Activated T-helper 9 cell treated with anti-CD3 and anti-CD28 coated beads, Interleukin-2, amount 50 U/mL, for 16 hours (primary cell): ENCODE measurements at places on chromosomes 2 and 18.
A peak's percentile ranks its signal among the peaks of the same experiment; 100 is the strongest.

- no peak for DNase-seq
Observed at GRCh38 chr18:13577781-13578180, 148.6 kb downstream of the FAM210A start.

GRCh38 chr2:38438883-38439612 lies 62.0 kb upstream of the ATL2 start:
- DNase-seq = no peak

- DNase-seq = no peak
Observed at GRCh38 chr2:55112229-55113031, 62.2 kb upstream of the RTN4 start.

DNA sequence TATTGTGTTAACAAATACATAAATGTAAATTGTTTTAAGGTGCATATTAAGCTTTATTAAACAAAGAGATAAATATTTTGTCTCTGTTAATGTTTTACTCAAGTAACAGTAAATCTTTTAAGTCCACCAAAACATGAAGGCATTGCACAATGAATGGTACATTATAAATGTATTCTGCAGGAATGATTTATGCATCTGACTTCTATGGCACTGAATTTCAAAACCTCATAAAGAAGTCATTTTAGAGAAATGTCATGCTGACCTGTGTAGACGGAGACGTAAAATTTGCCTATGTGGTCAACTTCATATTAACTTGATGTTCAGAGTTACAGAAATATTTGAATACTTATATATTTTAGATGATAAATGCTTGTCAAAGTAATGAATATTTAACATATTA lies 194.7 kb downstream of the BABAM2 start:
- no peak for DNase-seq

DNA sequence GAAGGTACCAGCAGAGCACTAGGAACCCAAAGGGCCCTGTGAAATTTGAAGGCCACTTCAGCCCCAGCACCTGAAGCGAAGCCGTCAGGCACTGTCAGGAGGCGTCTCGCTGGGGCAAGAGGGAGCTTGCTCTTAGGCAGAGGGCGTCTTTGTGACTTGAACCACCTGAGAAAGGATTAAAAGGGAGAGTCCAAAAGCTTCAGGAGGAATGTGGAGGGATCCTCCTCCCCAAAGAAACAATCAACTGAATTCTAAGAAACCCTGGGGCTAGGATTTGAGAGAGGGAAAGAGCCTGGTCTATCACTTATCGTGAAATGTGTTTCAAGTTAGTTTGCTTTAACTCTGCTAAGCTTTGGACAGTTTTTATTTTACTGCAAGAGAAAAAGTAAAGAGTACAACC lies 324.9 kb upstream of the SOX11 start:
- DNase-seq = no peak

DNA sequence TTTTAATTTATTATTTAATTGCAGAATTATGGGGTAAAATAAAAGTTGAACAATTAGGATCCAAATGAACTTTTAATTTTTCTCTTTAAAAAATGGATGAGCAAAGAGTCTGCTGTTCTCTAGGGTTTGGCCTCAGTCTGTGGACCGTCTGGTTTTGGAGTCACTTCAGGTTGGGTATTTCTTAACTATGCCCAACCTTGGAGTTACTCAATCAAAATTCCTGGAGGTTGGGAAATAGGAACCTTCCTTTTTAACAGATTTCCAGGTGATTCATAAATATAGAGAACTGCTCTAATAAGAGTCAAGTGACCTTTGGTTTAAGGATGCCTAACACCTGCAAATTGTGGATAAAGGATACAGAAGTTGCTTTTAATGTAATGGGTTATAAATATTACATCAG lies 241.5 kb upstream of the GCFC2 start:
- no peak for DNase-seq

DNA sequence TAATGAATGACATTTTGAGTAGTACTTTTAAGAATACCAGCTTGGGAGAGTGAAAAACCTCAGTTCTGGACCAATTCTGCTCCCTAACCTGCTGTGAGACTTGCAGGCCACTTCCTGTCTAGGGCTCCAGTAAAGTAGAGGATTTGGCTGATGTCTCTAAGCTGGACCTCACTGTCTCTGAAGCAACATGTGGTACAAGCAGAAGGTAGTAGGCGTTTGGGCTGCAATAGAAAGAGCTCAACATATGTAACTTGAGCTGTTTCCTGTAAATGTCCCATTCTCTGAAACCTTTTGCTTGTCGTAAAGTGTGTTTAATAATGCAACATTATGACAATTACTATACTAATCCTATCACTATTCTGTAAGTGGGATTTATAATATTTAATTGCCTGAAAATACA lies 213.1 kb downstream of the MYO3B start:
- no peak for DNase-seq

- no peak for DNase-seq
Observed at GRCh38 chr2:118003396-118003824, 10.5 kb downstream of the CCDC93 start.

GRCh38 chr2:7517088-7517487 lies 599.9 kb downstream of the RNF144A start:
- no peak for DNase-seq

DNA sequence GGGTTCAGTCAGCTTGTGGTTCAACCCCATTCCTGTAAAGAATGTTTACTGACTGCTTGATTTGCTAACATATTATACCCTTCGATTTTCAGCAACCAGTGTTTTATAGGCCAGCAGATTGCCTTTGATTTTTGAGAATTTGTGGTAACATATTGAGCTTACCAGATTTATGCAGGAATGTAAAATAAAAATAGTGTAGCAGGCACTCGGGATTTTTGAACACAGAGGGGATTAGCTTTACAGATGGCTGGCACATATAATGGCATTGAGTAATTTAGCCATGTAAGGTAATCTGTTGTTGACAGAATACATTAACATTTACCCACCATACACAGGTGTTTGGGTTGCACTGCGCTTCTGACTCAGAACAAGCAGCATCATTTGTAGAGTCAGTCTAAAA lies 354.0 kb downstream of the LRRTM1 start:
- DNase-seq = no peak

- no peak for DNase-seq
Observed at GRCh38 chr2:61853086-61853846, 594 bp downstream of the FAM161A start.

DNA sequence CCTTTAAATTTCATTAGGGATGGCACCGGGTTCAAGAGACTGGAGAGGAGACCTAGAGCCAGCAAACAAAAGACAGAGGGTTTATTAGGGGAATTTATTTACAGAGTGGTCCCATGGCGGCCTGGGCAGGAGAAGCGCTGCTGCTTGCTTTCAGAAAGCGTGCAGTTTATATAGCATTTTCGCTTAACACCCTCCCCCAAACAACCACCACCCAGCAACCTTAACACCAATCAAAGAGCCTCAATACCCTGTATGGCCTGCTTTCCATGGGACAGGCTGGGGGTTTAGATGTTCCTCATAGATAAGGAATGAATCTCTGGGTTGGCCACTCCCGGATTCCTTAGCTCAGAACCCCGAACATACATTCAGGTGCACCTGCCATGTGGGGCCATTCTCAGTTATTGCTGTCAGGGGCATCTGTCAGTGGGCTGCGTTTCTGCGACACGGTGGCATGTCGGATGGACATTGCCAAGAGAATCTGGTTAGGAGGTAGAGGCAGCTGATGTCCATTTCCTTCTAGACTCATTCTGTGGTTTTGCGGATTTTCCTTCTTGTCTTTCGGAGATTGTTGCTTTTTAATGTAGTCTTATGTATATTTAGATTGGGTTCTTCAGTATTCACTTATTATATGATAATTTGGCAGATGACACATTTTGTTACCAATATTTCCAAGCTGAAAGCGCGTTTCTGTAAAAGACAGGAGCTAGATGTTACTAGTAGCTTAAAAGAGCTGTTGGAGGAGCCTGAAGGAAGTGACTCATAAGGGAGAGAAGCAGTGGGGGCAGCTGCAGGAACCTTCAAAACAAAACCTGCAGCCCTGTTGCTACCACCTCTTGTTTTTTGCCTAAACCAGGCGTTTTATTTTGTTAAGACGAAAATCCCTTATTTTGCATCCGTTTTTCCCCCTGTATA lies 7.2 kb downstream of the AGAP1 start:
- DNase-seq = no peak

- DNase-seq = no peak
Observed at GRCh38 chr2:240501531-240501991, 56.2 kb downstream of the ANKMY1 start.

GRCh38 chr2:45274250-45274926 lies 265.1 kb upstream of the SIX2 start:
- DNase-seq = no peak

- no peak for DNase-seq
Observed at GRCh38 chr2:119823734-119824334, 64.1 kb downstream of the PTPN4 start.

DNA sequence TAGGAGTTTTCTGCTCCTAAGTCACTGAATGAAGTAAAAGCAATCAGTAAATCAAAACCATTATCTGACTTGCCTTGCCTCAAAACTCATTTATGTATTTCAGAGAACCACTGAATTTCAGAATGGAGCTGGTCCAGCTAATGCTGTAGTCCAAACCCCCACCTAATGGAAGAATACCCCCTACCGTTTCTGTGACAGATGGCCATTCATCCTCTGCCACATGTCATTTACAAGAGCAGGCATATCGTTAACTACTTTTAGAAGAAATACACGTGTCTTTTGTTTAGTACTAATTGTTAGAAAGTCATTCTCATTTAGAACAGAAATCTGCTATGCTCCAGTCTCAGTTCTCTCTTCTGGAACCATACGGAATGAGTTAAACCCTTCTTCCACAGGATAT lies 12.8 kb upstream of the GALNT5 start:
- DNase-seq = no peak

- DNase-seq = peak; percentile 44
Observed at GRCh38 chr2:86037141-86037794, 68.4 kb downstream of the POLR1A start.

DNA sequence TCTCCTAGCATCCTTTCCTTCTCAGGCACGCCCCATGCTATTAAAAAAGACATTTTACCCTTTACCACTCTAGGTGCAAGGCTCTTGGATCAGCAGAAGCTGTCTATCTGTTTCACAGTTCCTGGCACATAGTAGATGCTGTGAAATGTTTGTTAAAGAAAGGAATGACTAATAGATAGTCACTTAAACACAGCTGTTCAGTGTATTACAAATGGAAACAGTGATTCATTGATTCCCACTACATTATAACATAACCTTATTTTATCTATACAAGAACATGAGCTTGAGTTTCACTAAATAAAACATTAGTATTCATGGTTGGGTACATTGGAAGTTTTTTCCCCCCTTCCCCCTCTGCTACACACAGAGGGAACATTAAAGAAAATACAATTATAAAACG lies 142.1 kb downstream of the ASXL3 start:
- no peak for DNase-seq

DNA sequence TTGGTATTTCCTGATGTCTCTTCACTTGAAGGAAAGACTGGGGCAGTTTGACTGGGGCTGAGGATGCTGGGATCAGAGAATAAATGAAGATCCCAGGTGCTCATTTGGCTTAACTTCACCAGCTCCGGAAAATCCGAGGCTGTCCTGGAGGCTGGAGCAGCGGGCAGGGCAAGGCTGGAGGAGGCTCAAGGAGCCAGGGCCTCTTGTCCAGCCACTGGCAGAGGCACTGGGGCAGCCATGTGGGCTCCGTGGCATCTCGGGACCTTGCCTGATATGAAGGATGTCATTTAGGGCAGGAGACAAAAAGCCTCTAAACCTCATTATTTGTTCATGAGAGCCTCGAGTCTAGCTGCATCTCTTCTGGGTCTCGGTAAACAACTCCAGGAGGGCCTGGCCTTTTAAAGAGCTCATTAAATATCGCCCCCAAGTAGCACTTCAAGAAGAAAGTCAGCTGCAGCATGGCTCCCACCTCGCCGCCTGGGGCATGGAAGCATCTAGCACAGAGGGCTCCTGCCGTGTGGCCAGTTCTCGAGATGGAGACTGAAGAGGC lies 13.5 kb upstream of the GPR55 start:
- no peak for DNase-seq

DNA sequence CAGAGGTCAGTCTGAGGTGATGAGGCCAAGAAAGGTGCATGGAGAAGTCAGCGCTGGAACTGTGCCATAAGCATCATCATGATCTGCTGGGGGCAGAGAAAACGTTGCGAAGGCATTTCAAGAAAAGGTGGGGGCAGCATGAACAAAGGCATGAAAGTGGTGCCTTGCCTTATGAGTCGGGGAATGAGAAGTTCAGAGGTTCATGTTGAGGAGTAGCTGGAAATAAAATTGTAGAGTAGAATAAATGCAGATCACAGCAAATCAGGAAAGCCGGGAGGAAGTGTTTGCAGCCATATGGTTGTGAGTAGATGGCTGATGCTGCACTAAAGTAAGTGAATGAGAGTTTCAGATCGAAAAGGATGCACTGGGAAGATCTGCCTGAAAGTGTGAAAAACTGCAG lies 72.1 kb upstream of the ARL5A start:
- no peak for DNase-seq

DNA sequence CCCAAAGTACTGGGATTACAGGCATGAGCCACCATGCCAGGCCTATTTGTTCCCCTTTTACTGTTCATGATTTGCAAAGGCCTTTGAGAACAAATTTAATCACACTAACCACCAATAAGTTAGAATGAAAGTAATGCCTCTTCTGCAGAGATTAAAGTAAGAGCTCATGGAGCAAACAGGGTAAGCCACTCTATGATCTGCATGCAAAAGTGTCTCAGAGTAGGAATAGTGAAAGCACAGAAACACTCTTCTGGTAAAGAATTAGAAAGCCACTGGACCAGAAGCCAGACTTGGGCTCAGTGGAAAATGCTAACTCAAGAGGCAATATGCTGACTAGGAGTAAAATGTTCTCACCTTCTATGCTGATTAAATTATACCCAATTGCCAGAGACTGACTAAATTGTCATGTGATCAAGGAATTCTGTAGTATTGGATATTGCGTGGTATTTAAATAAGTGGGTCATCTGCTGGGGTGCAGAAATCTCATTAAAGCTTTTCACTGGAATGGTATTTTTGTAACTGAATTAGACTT lies 235.3 kb upstream of the ERBB4 start:
- no peak for DNase-seq

DNA sequence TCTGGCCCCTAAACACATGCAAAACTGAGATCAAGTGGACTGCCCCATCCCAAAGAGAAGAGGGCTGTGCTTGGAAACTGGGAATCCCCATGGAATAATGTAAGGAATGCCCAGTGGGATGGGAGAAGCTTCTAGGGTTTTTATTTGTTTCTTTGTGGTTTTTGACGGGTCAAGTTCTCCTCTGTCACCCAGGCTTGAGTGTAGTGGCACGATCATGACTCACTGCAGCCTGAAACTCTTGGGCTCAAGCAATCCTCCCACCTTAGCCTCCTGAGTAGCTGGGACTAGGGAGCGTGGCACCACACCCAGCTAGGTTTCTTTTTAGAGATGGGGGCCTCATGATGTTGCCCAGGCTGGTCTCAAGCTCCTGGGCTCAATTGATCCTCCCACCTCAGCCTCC lies 101.7 kb upstream of the ZSWIM2 start:
- no peak for DNase-seq

DNA sequence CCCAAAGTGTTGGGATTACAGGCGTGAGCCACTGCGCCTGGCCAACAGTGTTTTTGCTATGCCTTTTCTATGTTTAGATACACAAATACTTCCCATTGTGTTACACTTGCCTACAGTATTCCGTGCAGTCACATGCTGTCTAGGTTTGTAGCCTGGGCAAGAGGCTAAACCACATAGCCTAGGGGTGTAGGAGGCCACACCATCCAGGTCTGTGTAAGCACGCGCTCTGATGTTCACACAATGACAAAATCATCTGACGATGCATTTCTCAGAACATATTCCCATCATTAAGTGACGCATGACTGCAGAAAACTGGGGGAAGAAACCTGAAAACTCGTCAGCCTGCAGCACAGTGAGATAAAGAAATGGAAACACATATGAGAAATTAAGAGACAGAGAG lies 46.1 kb upstream of the TWIST2 start:
- DNase-seq = no peak

- no peak for DNase-seq
Observed at GRCh38 chr18:42137693-42138375, 182.8 kb downstream of the PIK3C3 start.
